ENCODE measurements at places on chromosomes 13 and 19.

GRCh38 chr13:113001241-113002140 is 32.5 kb downstream of the MCF2L start:
- DNase-seq, result peak; percentile 38

- no peak for DNase-seq
Measured at GRCh38 chr13:110879482-110879881, 35.4 kb downstream of the ANKRD10 start.

- DNase-seq, result no peak
Measured at GRCh38 chr19:14416817-14417231, 2.3 kb downstream of the DDX39A start.

GRCh38 chr19:35179830-35180229 is 25.3 kb downstream of the FXYD5 start:
- no peak for DNase-seq

GRCh38 chr13:77353995-77354394 is 27.1 kb upstream of the MYCBP2 start:
- DNase-seq, result no peak

Measured in caudate nucleus (tissue), 63 donors.